ENCODE measurements at places on chromosomes 5 and 9.
A peak's percentile ranks its signal among the peaks of the same experiment; 100 is the strongest.

GRCh38 chr5:86565197-86565789 is 52.4 kb upstream of the COX7C start:
- no peak for DNase-seq

- DNase-seq: no peak
Measured at GRCh38 chr9:133057006-133057405, 4.8 kb upstream of the CEL start.

- no peak for DNase-seq
Measured at GRCh38 chr5:132466433-132467286, 23.9 kb downstream of the IRF1 start.

DNA sequence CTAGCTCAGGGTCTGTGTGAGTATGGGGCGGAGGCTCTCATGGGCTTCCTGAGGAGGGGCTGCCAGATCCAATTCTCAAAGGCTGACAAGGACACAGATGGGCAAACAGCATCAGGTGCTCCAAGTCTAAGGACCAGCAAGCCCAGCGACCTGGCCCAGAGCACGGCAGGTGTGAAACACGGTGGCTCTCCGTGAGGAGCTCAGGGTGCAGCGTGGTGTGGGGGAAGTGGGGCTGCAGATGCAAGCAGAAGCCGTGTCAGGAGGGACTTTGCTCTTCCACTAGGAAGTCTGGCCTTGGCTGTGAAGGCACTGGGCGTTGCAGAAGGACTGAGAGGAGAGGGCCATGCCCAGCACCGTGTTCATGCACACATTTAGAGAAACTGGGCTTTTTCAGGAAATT is 420.0 kb downstream of the GADD45G start:
- DNase-seq: no peak

DNA sequence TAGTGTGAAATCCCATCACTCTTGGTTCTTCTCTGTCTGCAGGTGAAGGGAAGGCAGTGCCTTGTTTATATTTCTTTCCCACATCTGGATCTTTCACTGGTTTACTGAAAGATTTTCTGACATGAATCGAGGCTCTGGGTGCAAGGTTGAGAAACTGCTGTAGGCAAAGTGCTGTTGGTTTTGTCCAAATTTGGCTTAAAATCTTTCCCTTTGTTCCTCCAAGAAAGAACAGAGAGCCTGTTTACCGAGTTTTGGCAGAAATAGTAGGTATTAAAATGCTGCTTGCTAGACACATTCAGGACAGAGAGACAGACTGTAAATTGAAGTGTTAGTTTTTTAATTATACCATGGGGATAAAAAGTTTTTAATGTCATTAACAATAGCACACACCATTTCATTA is 21.5 kb downstream of the SKP2 start:
- DNase-seq: no peak

- DNase-seq: no peak
Measured at GRCh38 chr5:97601651-97602050, 418.6 kb upstream of the RIOK2 start.

- no peak for DNase-seq
Measured at GRCh38 chr9:127109212-127109711, 13.2 kb downstream of the ANGPTL2 start.

- no peak for DNase-seq
Measured at GRCh38 chr5:53924392-53924791, 364.0 kb downstream of the NDUFS4 start.

GRCh38 chr9:5326893-5327548 is 12.7 kb downstream of the RLN1 start:
- DNase-seq: no peak

GRCh38 chr9:8622871-8623270 is 823.3 kb upstream of the DMAC1 start:
- no peak for DNase-seq

DNA sequence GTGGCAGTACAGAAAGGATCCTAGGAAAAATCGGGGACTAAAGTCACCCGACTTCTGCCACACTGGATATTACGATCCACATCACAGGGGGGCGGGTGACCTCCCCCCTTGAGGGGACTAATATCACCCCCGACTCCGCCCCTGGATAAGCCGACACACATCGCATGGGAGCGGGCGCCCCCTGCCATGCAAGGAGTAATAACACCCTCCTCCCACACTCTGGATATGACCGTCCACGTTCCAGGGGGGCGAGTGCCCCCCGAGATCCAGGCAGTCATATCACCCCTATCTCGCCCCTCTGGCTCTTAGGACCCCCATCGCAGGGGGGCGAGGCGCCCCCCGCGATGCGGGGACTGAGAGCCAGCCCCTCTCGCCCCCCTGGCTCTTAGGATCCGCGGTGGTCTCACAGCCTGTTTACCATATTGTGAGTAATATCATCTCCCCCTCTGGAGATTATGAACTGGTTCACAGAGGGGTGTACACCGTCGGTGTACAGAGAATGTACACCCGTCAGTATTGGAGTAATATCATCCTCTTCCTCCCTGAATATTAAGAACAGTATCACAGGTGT is 423.0 kb downstream of the DIRAS2 start:
- DNase-seq: no peak

DNA sequence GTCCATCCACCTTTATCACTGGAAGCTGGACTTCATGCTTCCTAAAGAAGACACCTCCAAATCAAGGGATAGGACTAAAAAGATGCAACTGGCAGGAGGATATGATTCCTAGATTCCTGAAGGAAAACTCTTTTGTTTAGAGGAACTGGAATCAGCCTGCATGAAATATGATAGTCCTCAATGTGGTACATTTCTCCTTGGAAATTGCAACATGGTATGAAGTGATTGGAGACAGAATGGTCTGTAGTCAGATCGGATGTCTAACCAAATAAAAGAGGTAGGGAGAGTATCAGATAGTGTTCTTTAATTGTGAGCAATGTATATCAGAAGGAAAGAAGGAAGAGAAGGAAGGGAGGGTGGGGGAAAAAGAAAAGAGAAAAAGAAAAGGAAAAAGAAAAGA is 116.1 kb upstream of the FSTL4 start:
- DNase-seq: no peak

DNA sequence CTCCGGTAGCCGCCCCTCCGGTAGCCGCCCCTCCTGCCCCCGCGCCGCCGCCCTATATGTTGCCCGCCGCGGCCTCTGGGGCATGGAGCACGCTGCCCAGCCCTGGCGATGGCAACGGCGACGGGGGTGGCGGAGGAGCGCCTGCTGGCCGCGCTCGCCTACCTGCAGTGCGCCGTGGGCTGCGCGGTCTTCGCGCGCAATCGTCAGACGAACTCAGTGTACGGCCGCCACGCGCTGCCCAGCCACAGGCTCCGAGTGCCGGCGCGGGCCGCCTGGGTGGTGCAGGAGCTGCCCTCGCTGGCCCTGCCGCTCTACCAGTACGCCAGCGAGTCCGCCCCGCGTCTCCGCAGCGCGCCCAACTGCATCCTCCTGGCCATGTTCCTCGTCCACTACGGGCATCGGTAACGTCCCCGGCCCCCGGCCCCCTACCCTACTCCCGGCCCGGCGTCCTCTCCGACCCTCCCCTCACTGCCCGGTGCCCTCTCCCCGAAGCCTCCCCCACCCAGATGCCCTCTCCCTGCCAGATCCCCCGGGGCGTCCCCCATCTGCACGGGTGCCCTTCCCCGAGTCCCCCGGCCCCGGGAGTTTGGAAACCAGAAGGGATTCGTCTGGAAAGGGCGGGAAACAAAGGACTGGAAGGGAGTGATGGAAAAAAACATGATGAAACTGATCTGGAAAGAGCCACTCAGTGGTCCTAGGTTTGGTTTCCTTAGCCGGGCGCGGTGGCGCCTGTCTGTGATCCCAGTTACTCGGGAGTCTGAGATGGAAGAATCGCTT is 417 bp downstream of the SRD5A1 start:
- peak; percentile 55 for DNase-seq

DNA sequence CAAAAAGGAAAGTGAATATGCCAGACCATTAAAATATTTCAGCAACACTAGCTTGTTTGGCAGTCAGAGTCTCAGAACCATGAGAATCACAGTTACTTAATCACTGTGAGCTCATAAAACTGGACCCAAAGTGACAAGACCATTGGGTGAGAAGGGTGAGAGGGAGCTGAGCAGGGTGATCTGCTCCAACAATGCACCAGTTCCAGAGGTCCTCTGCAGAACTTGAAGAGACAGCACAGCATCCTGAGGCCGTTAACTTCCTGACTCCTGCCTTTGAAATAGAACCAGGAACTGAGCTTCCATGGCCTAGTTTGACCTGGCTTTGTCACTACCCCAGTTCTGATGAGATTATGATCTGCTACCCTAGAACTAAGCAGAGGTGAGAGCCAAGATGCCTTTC is 57.4 kb downstream of the NFIB start:
- DNase-seq: no peak

DNA sequence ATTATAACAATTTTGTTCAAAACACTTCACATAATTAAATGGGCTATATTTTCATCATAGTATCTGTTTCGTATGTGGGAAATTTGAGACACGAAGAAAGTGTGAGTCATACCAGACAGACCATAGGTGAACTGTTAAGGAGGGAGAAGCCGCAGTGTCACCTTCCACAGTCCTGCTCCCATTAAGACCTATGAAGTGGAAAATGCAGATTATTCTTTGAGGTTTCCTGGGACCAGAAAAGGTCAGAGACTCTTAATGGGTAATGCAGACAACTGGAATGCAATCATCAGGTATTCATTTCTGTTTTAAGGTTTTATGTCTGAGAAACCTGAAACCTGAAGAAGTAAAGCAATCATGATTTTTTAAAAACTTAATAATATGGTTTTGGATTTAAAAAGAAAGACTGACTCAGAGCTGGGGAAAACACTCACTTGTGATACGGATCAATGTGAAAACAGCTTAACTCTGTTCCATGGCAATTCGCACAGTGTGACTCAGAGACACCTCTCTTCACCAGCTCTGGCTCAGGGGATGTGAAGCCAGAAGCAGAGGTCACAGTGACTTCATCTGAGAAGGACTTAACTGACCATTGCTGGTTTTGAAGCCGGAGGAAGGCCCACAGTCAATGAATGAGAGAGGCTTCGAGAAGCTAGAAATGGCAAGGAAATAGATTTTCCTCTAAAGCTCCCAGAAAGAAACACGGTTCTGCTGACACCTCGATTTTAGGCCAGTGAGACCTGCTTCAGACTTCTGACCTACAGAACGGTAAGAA is 17.2 kb upstream of the GCNT1 start:
- DNase-seq: no peak

- DNase-seq: no peak
Measured at GRCh38 chr5:175015028-175015685, 290.8 kb downstream of the MSX2 start.

DNA sequence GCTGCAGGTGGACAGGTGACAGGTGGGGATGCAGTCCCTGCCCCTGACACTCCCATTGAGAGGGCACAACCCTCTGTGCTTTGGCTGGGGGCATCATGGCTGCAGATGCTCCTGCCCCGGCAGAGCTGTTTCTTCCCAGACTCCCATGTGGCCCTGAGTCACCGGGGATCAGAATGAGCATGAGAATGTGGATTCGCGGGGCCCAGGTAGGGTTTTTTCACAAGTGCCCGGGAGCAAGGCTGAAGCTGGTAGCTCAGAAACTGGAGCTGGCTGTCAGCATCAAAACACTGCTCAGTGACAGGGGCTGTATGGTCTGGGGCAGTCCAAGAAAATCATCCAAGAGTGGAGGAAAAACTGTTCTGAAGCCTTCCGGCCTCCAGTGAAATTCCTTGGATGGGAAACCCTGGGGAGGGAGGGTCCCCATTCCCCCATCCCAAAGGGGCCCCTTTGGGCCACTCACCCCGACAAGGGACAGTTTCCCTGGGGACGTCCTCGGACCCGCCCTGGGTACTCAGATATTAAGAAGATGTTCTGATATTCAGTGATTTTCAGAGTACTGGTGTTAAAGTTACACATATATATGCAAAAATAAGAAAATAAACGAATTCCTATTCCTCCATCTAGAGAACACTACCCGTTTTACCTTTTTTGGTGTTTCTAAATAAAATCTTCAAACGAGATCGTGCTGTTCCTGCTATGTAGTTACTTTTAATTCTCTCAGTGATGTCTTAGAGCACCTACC is 120.1 kb upstream of the LPCAT1 start:
- DNase-seq: no peak

All from NCI-H1092 treated with DMSO at 0.1 percent for 48 hours (cell line).